Pancreas (tissue), 10 donors: ENCODE measurements at places on chromosomes 2 and 18. TPM values are rescaled to one million over a fixed set of nuclear protein-coding genes. Genes with fewer than 3 reads are reported as not detected.

Gene VAMP5
- total RNA-seq, result 9.5 TPM

Gene EML6
- total RNA-seq, result 2.1 TPM

Gene TYW5
- 2.0 TPM for total RNA-seq

Gene TYMS
- total RNA-seq, result 2.7 TPM

Gene SNORC
- total RNA-seq, result 2.1 TPM

Gene IGFBP5
- total RNA-seq, result 21.4 TPM

DNA sequence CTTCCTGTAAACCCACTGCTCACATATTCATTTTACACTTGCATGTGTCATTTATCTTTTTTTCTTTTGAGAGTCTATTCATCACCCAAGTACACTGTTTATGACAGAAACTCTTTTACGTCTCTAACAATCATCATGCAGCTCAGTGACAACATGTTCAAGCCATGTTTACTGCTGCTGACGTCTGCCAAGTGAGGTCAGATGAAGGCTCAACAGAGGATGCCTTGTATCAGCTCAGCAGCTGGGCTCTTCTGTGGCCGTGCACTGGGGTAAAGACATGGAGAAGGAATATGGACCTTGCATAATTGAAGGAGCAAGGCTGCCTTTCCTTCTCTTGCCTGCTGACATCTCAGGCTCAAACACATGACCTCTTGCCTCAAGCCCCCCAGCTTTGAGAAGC lies 99.6 kb downstream of the ADD2 start:
- no peak overlapping the region for H3K27ac ChIP-seq
- no peak for DNase-seq
- no peak overlapping the region for H3K4me3 ChIP-seq
- no peaks in the 10 kb centered on the region for H3K36me3 ChIP-seq
- H3K27me3 ChIP-seq, result no peaks in the 10 kb centered on the region
- no peaks in the 10 kb centered on the region for H3K4me1 ChIP-seq

- peaks cover 41% of the 10 kb centered on the region for H3K36me3 ChIP-seq
- H3K27ac ChIP-seq, result no peak overlapping the region
- no peaks in the 10 kb centered on the region for H3K27me3 ChIP-seq
- no peaks in the 10 kb centered on the region for H3K4me1 ChIP-seq
Measured at GRCh38 chr2:69525261-69525660, 88.0 kb upstream of the NFU1 start.

DNA sequence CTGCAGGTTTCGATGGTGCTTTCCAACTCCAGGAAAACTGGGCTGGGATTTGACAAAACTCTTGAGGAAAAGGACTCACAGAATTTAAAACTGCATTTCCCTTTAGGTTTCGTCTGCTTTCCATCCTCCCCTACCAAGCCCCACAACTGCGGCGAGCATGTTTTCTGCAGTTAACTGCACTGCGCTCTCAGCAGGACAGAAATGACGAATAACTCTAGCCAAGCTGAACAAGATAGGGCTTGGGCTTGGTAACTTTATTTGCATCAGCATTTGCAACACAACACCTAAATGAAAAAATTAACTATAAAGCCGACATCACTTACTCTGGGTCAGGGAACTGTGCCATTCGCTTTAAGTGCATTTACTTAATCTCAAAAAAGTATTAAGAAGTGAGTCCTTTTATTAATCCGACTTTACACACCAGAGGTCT lies 669 bp upstream of the PIKFYVE start:
- peak; percentile 21 for DNase-seq
- no peaks in the 10 kb centered on the region for H3K27me3 ChIP-seq
- H3K36me3 ChIP-seq, result no peaks in the 10 kb centered on the region
- H3K27ac ChIP-seq, result peak overlapping the region; percentile 93
- H3K4me1 ChIP-seq, result peaks cover 3% of the 10 kb centered on the region
- peak overlapping the region; percentile 78 for H3K4me3 ChIP-seq

GRCh38 chr18:64991102-64991501 lies 759.7 kb upstream of the CDH7 start:
- H3K4me3 ChIP-seq, result no peak overlapping the region
- no peak for DNase-seq
- no peaks in the 10 kb centered on the region for H3K4me1 ChIP-seq

- DNase-seq, result no peak
- H3K27ac ChIP-seq, result peak overlapping the region; percentile 82
- H3K4me3 ChIP-seq, result no peak overlapping the region
- no peaks in the 10 kb centered on the region for H3K27me3 ChIP-seq
Measured at GRCh38 chr2:64114912-64115277, 29.3 kb downstream of the PELI1 start.

- no peaks in the 10 kb centered on the region for H3K27me3 ChIP-seq
- H3K4me3 ChIP-seq, result no peak overlapping the region
- no peak overlapping the region for H3K27ac ChIP-seq
- no peaks in the 10 kb centered on the region for H3K4me1 ChIP-seq
- H3K36me3 ChIP-seq, result no peaks in the 10 kb centered on the region
Measured at GRCh38 chr2:171271971-171272436, 111.3 kb upstream of the TLK1 start.
